Activated CD8-positive, alpha-beta memory T cell treated with anti-CD3 and anti-CD28 coated beads, Interleukin-2, amount 50 U/mL, for 48 hours (primary cell): ENCODE measurements at places on chromosomes 3 and 15.

DNA sequence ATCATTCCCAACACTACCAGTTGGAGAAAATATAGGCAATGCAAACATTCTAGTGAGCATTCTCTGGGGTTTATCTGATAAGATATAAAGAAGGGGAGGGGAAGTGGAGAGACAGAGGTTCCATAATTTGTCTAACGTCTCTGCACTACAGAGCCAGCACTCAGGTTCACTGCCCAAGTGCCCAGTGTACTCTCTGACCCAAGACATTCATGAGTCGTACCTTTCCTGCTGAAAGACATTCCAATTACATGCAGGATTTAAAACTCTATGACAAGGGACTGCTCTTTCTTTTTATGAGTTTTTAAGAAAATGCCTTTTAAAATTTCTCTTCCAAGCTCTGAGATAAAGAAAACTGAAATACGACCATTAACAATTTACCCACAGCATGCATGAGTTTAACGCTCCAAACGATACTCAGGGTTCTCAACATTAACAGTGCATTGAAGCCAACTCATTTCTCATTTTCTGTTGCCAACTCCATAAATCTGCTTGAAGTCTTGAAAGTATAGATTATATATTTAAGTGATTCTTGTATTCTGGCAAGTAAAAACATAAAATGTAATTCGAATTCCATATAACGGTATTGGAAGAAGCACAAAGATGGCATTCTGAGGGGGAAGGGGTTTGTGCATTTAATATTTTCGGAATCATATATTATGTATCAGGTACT lies 193.4 kb downstream of the SUCLG2 start:
- no peak for DNase-seq

DNA sequence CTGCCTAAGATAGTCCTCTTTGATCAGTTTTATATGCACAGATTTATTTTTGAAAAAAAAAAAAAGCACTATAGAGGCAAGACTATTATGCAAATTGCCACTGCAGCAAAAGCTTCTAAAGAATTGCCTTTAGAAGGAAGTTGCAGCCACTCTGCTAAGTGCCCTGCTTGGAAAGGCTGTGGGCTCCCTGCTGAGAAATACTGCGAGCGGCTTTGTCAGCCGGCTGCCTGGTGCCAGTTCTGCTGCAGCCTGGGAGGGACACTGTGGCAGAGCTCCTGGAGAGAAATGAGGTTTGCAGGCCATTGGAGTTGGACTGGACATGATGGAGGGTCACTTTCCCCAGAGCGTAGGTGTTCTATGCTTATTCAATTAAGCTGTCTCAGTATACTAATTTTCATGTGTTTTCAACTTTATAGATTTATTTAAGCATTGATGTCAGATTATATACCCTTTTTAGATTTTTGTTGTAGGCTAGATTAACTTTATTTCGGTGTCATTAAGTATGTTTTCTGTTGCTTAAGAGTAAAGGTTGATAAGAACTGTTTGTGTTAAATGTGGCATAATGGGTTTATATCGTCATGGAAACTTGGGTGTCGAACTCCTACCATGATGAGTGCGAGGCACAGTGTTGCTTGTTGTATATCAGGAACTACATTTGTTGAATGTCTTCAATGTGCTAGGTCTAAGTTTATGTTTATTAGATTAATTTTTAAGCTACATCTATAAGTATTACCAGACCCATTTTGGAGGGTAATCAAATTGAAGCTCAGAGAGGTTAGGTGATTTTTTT lies 6.6 kb downstream of the MAP2K5 start:
- no peak for DNase-seq

DNA sequence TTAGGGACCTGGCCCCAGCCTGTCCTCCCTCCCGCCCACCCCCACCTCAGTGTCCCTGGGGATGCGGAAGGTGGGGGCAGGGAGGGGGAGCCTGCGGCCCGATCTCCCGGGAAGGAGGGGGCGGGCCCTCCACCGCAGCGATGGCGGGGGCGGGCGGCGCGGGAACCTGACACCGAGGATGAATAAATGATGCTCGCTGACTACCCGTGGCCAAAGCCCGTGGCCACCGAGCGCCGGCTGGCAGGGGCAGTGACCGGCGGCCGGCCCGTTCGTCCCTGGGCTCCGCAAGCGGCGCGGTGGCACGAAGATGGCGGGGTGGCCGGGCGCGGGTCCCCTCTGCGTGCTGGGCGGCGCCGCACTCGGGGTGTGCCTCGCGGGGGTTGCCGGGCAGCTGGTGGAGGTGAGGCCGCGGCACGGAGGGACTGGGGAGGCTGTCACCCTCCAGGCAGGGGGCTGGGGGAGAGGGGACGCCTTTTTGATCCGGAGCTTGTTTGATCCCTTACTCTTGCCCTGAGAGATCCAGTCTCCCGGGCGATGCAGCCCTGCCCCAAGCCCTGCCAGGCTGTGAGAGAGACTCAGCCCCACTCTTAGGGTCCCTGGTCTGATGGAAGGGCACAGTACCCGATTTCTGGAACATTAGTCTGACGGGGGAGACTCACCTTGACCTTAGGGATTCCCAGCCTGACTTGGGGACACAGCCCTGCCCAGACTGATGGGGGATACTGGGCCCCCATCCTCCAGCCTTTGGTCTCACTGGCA lies at the start of gene TMIE:
Gene TMIE (plus strand): TSS at position 212 of the 759 bp plus-strand sequence. CDS start 96 bp downstream, at position 308.
- no peak for DNase-seq

DNA sequence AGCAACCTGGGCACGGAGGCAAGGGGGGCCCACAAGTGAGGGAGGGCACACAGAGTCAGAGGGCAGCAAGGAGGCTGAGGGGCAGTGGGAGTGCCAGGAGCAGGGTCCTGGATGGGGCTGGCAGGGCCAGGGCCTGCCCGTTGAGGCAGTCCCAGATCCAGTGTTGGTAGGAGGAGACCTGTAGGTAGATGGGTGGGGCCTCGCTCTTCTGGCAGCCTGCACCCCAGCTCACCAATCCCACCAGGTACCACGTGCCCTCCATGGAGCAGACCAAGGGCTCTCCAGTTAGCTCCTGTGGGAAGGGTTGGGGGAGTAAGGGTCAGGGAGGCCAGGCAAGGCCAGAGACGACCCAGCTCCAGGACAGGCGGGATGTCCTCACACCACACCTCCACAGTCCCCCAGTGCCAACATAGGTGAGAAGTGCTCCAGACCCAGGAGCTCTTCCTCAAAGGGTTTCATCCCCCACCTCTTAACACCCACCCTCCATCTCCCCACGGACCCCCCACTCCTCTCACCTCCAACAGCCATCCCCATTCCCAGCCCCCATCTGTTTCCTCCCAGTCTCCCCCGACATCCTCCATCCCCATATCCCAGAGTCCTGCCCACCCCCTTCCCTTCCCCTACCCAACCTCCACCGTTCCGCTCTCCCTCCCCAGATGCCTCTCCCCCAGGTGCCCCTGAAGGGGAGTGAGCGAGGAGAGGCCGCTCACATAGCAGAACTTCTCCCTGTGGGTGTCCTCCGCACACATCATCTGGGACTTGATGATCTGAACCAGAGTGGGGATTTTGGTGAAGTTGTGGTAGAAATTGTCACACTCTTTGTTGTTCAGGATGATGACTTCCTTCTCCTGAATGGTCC lies 5.2 kb downstream of the PRSS50 start:
- DNase-seq, result peak; percentile 37

- peak; percentile 52 for DNase-seq
Measured at GRCh38 chr3:140128631-140129030, 193.6 kb downstream of the CLSTN2 start.

DNA sequence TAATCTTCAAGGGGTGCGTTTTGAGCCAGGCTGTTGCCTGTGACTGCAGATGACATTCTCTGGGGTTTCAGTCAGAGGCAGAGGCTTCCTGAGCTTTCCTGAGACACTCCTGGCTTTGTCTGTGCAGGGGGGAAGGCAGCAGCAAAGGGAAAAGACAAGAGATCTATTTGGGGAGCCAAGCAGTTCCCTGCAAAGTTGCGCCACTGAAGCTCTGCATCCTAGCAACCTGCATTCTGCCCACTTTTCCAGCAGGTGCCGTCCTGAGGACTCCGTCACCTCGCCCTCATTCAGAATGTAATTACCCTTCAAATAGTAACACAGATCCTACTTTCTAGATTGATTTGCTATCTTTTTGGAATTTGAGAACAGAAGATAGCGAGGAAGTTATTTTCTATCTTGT lies 1.9 kb upstream of the TMEM158 start:
- no peak for DNase-seq

DNA sequence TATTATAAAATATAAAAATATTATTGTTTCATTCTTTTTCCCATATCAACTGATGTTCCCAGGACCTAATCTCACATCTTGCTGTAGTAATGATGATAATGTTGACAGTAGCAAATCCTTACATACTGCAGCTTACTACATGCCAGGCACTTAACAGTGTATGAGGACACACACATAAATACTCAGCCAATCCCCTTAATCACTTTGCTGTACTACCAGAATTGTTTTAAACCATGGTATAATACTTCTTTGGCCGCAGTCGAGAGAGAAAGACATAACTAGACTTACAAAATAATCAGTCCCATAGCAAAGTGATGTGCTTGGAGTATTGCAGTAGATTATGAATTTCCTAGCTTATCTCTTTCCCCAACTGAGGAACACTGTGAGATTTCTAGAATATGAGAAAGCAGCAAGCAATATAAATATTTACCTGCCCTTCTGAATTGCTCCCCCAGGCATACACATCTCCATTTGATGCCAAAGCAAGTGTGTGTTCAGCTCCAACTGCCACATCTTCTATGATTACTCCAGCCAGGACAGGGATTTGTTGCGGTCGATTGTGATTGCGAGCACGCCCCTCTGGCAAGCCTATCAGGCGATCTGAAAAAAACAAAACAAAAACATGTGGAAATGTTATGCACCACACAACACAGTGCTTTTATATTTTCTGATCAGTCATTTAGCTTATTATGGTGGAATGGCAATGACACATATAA lies 33.0 kb downstream of the FBXL22 start:
- no peak for DNase-seq

DNA sequence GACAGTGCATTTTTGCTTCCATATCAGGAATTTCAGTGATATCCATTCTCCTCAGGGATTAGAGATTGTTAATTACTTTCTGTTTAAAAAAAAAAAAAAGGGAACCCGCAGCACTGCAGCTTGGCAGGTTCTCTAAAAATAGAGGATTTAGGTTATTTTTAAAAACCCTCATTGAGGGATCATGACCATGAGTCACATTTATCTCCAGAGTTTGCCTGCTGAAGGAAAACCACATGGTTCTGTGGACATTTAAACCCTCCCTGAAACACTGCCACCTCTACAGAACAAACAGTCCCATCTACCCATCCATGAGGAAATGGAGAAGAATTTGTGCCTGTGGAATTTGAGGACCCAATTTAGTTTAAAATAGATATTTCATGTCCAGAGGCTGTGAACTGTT lies 66.2 kb upstream of the UBE2E1 start:
- no peak for DNase-seq

GRCh38 chr15:101070024-101070423 lies 150.9 kb downstream of the LRRK1 start:
- no peak for DNase-seq

GRCh38 chr3:45670991-45671390 lies 18.2 kb upstream of the SACM1L start:
- DNase-seq, result no peak

DNA sequence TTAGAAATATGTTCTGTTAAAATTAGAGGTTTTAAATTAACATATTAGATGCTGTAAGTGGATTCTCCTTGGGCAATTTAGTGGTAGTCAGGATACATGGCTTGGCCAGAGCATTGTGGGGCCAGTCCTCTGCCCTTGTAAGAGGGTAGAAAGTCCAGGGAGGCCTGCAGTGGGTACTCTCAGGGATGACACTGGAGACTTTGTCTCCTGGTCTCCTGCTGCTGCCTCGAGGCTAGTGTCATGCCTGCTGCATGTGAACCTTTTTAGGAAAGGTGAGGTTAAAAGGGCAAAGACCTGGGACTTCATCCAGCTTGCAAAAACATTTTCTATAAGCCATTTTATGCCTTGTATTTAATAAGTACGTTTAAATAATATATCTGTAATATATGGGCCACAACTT lies 96.8 kb upstream of the PROK2 start:
- DNase-seq, result no peak

DNA sequence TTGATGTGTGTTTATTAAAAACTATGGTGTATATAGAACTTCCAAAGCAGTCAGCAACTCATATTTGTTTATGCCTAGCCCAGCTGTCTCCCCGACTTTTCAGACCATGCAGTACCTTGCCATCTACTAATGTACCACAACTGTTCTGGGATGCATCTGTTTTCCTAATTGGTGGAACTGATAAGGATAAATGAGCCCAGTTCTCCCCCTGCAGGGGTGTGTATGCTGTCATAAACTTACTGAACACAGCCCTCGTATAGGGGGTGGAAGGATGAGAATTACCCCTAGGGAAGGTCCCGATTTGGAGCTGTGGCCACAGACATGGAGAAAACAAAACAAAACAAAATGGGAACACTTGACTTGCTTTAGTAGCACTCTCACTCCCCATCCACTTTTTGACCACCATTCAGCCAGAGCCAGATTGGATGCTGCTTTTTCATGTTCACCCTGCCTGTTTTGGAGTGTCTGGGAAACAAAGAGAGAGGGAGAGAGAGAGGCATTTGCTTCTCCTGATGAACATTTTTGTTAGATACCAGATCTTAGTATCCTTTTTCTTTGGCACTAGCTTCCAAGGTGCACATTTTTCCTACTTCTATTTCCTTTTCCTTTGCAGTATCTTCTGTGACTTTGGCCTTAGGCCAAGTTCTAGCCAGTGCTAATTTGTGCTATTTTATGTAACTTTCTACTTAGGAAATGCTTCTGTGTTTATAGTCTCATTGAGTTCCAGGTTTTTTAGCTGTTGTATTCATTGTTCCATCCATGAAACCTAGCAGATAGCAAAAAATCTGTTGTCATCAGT lies 29.1 kb downstream of the CADM2 start:
- DNase-seq, result no peak

DNA sequence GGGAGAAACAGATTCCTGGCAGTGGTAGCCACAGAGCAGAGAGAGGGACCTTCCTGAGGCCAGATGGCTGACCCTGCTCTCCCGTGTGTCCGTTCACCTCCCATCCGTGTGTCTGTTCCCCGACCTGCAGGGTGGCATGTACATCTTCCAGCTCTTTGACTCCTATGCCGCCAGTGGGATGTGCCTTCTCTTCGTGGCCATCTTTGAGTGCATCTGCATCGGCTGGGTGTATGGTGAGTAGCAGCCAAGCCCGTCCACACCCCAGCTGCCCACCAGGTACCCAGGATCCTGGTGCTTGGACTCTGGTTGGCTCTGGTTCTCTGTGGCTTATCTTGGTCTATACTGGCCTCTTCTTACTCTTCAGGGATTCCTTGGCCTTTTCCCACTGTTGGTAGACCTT lies 59.5 kb upstream of the SLC6A1 start:
- no peak for DNase-seq

- no peak for DNase-seq
Measured at GRCh38 chr15:68584756-68585573, 6.2 kb downstream of the CORO2B start.

DNA sequence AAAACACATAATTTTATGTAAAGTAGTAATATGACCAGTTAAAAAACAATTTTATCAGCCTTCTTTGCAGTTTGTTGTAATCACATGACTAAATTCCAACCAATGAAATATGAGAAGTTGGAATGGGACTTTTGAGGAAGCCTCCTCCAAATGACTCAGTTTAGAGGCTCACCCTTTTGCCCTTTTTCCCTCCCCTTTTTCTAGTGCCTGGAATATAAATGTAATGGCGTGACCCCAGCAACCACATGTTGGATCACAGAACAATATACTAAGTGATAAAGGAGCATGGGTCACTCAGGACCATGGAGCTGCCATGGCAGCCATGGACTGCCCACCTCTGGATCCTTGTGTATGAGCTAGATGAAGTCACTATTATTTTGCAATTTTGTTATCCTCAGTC lies 48.8 kb upstream of the HEG1 start:
- no peak for DNase-seq
